Panc1 (cell line): ENCODE measurements at places on chromosomes 2 and 18.

DNA sequence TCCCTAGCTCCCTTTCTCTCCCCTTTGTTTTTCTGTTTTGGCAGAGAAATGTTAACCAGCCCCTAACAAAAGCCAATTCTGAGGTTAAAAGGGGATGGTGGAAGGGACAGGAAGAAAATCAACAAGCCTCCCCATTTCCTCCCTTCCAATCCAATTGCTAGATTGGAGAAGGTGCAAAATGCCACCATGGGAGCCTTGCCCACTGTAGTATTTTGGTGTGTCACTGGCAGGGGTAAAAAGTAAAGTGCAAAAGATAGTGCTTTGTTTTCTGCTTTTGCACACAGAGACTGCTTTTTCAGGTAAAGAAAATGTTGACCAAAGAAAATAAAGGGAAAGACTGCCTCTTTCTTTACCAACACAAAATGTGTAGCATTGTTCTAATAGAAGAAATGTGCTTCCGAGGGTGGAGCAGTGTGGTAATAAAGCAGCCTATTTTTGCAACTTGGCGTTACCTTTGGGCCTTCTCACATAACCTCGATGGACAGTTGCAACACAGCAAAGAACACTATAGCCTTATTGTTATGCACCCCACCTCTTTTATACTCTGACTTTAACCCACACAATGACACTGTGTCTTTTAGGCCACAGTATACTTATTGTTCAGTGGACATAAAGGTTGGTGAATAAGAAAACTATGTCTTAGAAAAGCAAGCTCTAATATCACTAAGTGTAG, 861.8 kb downstream of the BCL11A start:
- DNase-seq = no peak

DNA sequence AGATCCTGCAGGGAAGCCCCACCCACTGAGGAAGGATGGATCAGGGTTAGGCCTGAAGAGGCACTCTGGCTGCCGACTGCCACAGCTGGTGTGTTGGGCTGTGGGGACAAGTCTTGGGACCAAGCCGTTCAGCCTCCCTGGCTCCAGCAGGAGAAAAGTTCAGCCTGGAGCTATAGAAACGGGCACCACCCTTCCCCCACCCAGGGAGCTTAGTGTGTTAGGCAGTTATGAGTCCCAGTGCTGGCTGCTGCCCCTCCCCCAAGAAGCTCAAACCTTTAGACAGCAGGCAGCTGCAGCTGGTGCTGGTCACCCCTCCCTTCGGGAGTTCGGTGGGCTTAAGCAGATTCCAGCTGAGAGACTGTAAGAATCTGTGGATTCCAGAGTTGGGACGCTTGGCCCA, 447.1 kb upstream of the HS6ST1 start:
- DNase-seq = no peak

GRCh38 chr2:98559581-98559980, 48.7 kb downstream of the COA5 start:
- DNase-seq = no peak

- no peak for DNase-seq
These were observed 1806.1 kb upstream of the PIK3C3 start for GRCh38 chr18:40148960-40149359.

DNA sequence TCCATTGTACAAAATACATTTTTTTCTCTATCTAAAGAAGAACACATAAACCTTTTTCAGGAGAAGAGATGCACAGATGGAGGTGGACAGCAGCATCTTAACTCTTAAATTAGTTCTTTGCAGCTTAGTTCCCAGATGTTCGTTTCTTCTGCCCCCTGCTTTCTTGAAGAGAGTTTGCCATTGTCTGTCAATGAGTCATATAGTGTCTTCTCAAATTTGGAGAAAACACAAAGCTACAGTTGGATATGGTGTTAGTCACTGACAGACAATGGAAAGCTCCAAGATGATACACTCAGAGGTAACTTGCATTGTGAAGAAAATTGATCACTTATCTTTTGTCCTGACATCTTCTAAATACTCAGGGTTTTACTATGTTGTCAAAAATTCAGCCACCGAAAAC, 48.8 kb upstream of the TMEFF2 start:
- no peak for DNase-seq

GRCh38 chr2:257429-257828, 6.4 kb downstream of the SH3YL1 start:
- DNase-seq = no peak

DNA sequence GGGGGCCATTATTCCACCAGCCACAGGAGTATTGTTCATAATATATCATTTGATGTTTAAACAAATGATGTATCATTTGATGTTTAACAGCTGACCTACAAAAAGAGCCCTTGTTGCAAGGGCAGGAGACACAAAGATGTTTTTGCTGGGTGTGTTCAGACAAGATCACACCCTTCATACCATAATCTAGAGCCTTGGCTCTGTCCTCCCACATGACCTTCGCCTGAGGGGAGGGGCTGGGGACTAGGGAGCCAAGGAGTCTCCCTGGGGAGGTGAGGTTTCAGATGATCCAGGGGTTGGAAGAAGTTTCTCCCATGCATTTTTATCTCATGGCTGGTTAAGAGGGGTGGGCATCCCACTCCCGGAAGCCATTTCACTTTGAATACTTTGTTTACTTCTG, 33.5 kb downstream of the CDC42EP3 start:
- DNase-seq = no peak

DNA sequence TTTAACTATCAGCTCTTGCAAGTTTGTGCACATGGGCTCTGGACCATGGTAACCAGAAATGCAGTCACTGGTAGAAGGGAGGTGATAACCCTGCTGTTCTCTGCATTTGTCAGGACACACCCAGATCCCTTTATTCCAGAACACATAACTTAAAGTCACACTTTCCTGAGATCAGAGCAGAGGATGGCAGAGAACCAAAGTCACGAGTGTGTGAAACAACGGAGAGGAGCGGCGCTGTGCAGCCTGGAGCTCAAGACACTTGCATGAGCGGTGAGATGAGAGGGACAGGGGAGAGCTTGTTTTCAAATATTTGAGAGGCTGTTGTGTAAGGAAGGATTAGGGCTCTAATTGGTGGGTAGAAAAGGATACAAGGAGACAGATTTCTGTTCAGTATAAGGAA, 43.3 kb upstream of the AAK1 start:
- no peak for DNase-seq

DNA sequence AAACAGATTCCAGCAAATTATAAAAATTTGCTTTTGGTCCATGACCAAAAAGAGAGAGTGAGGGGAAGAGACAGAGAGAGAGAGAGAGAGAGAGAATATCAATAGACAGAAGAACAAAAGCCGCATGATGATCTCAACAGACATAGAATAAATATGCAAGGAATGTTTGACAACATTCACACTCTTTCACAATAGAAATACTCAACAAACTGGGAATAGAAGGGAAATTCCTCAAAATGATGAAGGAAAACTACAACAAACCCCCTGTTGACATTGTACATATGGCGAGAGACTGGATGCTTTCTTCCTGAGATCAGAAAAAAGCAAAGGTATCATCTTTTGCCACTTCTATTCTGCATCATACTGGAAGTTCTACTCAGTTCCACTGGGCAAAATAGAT, 309.7 kb downstream of the RAD51AP2 start:
- no peak for DNase-seq

DNA sequence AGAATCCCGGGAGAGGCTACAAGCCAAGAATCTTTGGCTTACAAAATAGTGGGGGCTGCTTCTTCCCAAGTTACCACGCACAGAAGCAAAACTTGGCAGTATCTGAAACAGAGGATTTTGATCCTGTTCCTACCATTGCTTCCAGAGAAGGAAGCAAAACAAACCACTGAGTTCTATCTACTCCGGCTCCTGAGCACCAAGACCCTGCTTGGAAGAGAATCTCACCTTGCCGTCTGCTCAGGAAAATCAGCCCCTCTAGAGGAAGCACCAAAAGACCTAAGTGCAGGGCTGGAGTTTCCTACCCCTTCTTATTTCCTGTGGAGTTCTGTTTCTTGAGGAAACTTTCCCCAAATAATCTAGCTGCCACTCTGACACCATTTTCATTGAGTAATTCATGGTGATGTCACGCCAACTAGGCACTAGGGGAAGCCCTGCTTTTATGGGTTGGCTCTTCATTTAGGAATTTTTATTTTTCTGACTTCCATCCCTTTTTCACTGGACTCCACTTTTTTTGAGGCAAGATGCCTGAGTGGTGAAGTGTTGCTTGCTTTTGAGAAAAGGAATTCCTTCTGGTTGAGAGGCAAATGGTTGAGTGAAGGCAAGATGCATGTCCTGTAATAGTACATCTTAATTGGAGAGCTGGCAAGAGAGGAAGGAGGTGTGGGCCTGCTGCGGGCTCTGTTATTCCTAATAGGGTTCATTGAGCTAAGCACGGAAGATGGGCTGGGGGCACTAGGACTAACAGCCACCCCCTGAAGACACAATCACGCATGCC, 36.8 kb upstream of the EML4 start:
- peak; percentile 72 for DNase-seq

DNA sequence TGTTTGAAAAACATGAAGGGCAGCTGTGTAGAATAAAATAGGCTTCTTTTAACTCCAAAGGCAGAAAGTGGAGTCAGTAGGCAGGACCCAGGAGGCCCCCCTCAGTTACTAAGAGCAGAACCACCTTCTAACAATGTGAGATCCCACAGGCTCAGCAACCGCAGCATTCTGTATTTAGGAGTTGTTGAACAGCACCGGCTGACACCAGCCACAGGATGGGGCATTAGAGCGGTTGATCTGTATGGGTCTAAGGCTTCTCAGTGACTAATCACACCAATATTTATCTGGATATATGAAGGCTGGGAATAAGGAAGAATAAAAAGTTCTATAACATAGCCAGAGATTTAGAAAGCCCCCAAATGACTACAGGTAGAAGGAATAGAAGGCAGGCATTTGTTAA, 51.7 kb downstream of the MYO5B start:
- DNase-seq = no peak

DNA sequence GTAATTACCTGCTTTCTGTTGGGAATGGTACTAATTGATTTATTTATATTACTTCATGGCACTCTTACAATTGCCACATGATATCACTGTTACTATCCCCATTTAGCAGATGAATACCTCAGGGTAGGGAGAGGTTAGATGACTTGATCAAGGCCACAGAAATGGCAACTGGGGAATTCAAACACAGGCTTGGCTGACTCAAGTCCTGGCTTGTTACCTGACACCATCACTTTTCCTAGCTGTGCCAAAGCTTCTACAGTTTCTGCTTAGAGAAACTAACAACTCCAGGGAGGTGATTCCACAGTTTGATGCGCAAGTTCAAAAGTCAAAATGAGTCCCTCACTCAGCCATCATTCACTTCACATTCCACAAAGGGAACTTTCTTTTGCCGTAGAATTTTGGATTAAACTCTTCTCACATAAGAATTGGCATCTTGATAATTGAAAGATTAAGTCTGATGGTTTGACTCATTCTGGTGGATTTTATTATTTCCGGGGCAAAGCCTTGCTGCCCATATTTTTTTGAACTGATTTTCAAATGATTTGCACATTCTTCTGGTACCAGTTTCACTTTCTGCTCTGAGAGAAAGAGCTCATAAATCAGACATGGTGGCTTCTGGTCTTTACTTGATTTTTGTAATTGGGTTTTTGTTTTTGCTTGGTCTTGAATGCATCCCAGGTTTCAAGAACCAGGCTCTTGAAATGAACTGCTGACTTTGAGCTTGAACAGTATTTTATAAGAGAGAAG, 656.8 kb downstream of the BCL11A start:
- DNase-seq = no peak

- no peak for DNase-seq
These were observed 15.4 kb upstream of the IGFBP5 start for GRCh38 chr2:216710551-216711301.

DNA sequence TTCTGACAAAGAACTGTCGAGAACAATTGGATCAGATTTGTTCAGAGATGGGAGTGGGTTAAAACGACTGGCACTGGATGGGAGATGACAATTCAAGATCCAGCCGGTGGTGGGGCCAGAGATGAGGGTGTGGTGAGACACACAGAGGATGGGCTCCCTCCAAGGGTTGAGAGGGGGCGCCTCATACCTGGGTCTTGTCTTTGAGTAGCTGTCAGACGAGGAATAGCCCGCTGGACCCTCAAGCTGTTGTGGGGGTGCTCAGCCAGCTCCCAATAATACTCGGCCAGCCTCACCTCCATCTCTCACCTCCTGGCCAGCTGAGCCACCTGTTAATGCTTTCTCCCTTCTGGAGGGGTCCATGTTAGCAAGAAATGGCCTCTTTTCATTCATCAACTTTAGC, 14.0 kb downstream of the INPP5D start:
- no peak for DNase-seq

GRCh38 chr2:65092791-65093190, 36.6 kb downstream of the CEP68 start:
- DNase-seq = no peak

GRCh38 chr2:3480352-3481010, 38.9 kb downstream of the ADI1 start:
- no peak for DNase-seq

DNA sequence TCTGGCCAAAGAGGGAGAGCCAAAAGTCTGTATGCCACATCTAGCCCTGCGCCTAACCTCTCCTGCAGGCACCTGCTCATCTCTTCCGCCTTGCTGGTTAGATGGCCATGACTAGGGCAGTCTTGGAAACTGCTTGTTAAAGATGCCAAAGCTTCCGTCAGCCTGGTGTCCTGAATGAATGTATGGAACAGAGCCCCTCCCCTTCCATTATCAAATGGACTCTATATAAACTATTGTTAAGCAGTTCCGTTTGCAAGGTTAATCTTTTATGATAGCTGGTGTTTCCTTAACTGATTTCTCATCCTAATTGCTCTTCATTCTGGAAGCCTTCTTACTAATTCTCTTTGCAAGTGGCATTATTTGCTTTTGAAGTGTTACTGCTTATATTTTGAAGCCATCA, 87.1 kb downstream of the ATP9B start:
- no peak for DNase-seq

DNA sequence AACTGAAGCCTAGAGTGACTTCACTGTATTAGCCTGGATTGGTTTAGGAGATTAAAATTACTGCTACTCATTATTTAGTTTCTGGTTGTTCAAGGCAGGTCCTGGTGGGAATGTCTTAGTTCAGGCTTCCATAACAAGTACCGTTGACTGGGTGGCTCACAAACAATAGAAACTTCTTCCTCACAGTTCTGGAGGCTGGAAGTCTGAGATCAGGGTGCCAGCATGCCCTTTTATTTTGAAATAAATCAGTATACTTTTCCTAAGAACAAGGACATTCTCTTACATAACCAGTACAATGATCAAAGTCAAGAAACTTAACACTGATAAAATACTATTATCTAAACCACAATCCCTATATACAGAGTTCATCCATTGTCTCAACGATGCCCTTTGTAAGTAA, 4.0 kb upstream of the DAW1 start:
- DNase-seq = no peak
